NCI-H460 (cell line): ENCODE measurements at places on chromosomes 11 and 22. TPM values are rescaled to one million over a fixed set of nuclear protein-coding genes. Genes with fewer than 3 reads are reported as not detected.

The RFPL1 gene
- not detected in 2 replicates for total RNA-seq

The TBX10 gene
- total RNA-seq: not detected in 2 replicates

The PLAAT2 gene
- not detected in 2 replicates for total RNA-seq

The TBC1D10A gene
- total RNA-seq: 4.0 and 4.6 TPM in 2 replicates

The TSPO gene
- total RNA-seq: 146 and 183 TPM in 2 replicates

The HEPHL1 gene
- not detected in 2 replicates for total RNA-seq

The GAS2 gene
- 0.77 and 1.2 TPM in 2 replicates for total RNA-seq

The DCHS1 gene
- total RNA-seq: 0.07 and 0.14 TPM in 2 replicates

The F2 gene
- total RNA-seq: not detected in 2 replicates

The MPPED1 gene
- total RNA-seq: not detected in 2 replicates

The MPZL3 gene
- total RNA-seq: 3.4 and 3.6 TPM in 2 replicates

The TMEM109 gene
- 27.2 and 38.1 TPM in 2 replicates for total RNA-seq

The SLC5A1 gene
- not detected in 2 replicates for total RNA-seq

The LRRC10B gene
- total RNA-seq: not detected in 2 replicates

The PKNOX2 gene
- not detected in 2 replicates for total RNA-seq

The LMO2 gene
- 0.20 TPM in 1 of 2 replicates, not detected in the other for total RNA-seq

The PLEKHA7 gene
- 0.17 and 0.25 TPM in 2 replicates for total RNA-seq

The PIK3IP1 gene
- total RNA-seq: 0.07 and 0.35 TPM in 2 replicates

The SEPTIN5 gene
- 11.7 and 17.4 TPM in 2 replicates for total RNA-seq

The PRR33 gene
- not detected in 2 replicates for total RNA-seq

The ABTB2 gene
- total RNA-seq: 1.3 and 1.9 TPM in 2 replicates

The SMC1B gene
- total RNA-seq: 0.10 TPM in 1 of 2 replicates, not detected in the other

The KCTD14 gene
- 0.66 and 0.82 TPM in 2 replicates for total RNA-seq

The NRXN2 gene
- total RNA-seq: 0.05 TPM in 1 of 2 replicates, not detected in the other

The OR2AG2 gene
- total RNA-seq: 0.17 TPM in 1 of 2 replicates, not detected in the other

The LRRC4C gene
- total RNA-seq: 0.12 and 0.23 TPM in 2 replicates

The CCDC188 gene
- not detected in 2 replicates for total RNA-seq

The GDPD4 gene
- not detected in 2 replicates for total RNA-seq
